ENCODE measurements at places on chromosomes 1 and 21.

GRCh38 chr1:182809414-182809957 lies 19.9 kb downstream of the NPL start:
- DNase-seq: no peak

DNA sequence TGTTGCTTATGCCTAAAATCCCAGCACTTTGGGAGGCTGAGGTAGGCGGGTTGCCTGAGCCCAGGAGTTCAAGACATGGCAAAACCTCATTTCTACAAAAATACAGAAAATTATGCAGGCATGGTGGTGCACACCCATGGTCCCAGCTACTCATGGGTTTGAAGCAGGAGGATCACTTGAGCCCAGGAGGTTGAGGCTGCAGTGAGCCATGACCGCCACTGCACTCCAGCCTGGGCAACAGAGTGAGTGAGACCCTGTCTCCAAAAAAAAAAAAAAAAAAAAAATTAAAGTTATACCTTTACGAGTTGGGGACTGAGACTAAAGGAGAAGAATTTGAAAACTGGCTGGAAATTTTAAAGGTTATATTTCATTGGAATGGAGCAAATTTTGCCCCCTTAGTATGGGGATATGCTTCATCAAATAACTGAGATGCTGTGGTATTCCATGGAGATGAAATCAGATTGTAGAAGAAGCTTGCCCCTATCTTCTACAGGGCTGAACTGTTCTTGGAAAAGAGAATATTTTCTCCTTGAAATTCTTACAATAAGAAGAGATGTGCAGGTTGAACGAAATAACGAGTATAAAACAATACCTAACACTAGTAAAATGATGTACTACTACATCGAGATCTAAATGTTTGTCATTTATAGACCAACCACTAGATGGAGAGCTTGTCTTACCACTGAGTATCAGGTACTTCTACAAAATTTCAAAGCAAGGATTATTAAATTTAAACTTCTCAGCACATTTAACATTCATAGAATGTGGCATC lies 34.9 kb upstream of the SCYL3 start:
- DNase-seq: no peak

GRCh38 chr1:47839433-47839760 lies 157.8 kb downstream of the TRABD2B start:
- no peak for DNase-seq

DNA sequence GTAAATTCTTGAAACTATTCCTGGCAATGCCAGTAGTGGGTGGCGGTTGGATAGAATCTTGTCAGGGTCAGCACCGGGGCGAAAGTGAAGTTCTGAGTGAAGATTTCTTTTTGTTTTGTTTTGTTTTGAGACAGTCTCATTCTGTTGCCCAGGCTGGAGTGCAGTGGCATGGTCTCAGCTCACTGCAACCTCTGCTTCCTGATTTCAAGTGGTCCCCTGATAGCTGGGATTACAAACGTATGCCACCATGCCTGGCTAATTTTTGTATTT lies 33.3 kb downstream of the PCNT start:
- DNase-seq: no peak

DNA sequence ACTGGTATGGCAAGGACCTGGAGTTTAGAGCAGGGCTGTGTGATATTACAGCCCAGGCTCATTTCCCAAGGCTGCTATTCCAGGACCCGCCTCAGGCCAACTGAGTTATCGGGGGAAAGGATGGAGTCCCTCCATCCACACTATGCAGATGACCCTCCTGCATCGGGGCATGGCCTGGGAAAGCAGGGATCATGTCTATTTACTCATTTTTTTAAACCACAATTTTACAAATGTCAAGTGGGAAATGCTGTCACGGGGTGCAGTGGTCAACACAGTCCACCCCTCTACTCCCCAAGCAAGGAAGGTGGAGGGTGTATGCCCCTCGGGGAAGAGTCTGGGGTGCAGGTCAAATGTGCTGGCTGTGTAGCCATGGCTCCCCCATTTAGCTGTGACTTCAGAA lies 6.1 kb upstream of the CLEC20A start:
- no peak for DNase-seq

GRCh38 chr1:54497338-54497737 lies 50.7 kb upstream of the ACOT11 start:
- no peak for DNase-seq

GRCh38 chr1:214396330-214396729 lies 115.4 kb downstream of the SMYD2 start:
- DNase-seq: no peak

DNA sequence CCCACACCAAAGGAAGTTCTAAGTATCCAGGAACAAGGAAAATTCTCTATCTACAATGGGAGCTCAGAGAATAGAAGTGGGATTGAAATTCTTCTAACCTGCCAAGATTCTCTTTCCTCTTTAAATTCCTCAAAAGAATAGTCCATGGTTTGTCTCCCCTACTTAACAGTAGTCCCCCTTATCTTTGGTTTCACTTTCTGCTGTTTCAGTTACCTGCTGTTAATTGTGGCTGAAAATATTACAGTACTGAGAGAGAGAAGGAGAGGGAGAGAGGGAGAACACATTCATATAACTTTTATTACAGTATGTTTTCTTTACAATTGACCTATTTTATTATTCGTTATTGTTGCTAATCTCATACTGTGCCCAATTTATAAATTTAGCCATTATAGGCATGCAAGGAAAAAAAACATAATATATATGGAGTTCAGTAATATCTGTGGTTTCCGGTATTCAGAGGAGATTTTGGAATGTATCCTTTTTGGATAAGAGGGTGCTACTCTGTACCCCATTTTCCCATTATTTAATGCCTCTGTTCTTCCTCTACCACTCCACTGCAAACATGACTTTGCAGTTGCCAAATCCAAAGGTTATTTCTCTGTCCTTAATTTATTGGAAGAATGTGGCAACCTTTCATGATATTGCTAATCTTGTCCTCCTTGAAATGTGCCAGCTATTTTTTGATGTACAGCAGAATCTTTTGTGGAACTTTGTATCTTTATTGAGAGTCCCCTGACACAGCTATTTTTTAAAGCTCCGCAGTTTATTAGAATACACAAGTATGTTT lies 68.0 kb downstream of the USP25 start:
- DNase-seq: no peak

DNA sequence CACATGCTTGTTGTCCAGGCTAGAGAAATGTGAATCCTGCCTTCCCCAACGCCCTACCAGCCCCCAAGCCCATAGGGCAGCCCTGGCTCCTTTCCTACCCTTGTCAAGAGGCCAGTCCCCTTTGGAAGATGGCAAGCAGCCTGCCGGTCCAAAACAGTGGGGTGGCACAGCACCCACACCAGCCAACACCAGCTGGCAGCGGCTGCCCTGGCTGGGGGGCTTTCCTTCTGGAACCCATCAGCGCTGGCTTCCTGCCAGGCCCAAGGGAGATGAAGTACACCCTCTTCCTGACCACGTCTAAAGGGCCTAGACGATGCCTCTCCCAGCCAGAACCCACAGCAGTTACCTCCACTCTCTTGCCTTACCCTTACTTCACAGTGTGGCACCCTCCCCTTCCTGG lies 24.2 kb downstream of the KCNN3 start:
- DNase-seq: no peak

DNA sequence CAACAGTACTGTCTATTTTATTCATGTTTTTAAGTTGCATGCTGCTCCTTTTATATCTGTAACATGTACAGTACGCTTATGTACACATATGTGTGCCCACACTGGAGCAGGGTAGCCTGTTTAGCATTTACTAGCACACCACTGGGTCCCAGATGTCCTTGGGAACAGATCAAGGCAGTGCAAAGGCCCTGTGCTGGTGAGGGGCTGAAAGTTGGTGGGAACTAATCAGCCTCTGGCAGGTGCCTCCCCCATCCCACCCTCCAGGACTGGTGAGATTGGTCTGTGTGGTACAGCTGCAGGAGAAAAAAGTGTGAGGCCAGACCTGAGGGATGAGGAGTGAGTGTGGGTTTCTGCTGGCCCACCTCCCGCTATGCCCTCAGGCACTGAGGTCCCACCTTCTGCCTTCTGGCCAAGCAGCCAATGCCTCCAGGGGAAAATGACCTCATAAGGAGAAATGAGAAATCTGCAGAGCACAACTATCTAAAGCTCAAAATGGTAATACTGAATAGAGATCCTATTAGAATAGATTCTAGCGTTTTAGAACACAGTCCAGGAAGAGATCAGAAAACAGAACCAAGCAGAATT lies 58.9 kb downstream of the POFUT2 start:
- no peak for DNase-seq

DNA sequence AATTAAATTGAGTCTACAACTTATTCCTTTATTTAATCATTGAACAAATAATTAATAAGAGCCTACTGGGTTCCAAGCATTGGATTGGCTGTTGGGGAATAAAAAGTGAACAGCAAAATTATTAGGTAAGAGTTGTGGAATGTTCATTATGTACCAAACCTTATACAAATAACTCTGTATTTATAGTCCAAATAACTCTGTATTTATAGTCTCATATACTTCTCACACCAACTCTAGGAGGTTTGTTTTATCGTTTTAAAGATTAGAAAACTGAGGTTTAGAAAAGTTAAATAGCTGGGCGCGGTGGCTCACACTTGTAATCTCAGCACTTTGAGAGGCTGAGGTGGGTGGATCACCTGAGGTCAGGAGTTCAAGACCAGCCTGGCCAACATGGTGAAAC lies 40.6 kb downstream of the RGS2 start:
- no peak for DNase-seq

GRCh38 chr21:29245104-29245643 lies 53.5 kb upstream of the BACH1 start:
- no peak for DNase-seq

- no peak for DNase-seq
Measured at GRCh38 chr21:44779417-44780136, 22.0 kb downstream of the UBE2G2 start.

- DNase-seq: no peak
Measured at GRCh38 chr21:39288987-39289386, 24.4 kb downstream of the BRWD1 start.

DNA sequence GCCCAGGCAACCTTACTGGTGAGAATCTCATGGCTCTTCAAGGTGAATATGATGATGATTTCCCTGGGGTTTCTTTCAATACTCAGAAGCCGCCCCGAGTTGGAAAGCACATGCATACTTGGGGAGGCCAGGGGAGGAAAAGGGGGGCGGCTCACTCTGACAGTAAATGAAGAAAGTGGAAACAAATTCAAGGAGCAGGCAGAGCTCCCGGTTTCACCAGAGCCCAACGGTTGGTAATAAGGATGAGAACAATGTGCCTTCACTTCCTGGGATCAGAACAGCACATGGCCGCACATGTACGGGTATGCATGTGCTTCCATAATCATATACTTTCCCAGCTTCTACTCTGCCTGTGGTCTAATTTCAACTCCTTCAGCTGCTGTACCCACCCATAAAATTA lies 3.8 kb upstream of the ARHGEF2 start:
- no peak for DNase-seq

- DNase-seq: no peak
Measured at GRCh38 chr21:23402929-23403520, 2204.3 kb downstream of the MRPL39 start.

GRCh38 chr1:242784084-242784483 lies 259.6 kb upstream of the PLD5 start:
- peak; percentile 58 for DNase-seq

Measured in Peyer's patch (tissue), 4 donors.